ENCODE measurements at places on chromosomes 3 and 15. TPM values are rescaled to one million over a fixed set of nuclear protein-coding genes. Genes with fewer than 3 reads are reported as not detected.
A peak's percentile ranks its signal among the peaks of the same experiment; 100 is the strongest.

DNA sequence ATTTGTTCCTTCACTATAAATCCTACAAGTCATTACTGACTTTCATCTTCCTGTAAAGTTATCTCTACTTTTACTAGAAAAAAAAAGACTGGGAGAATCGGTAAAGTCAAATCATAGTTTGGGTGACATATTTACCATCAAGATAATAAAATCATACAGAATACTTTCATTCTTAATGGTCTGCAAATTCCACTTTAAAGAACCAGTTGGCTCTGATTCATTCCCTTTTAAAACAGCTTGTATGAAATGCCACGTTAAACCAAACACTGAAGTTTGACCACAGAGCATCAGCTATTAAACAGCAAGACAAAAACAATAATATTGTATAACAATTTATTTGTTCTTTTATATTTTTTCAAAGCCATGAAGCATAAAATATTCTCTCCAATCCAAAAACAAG, 100.7 kb downstream of the FBN1 start:
- no peaks in the 10 kb centered on the region for H3K36me3 ChIP-seq
- H3K27ac ChIP-seq: no peak overlapping the region
- no peak overlapping the region for H3K4me3 ChIP-seq
- DNase-seq: no peak
- H3K27me3 ChIP-seq: no peaks in the 10 kb centered on the region

The GPR87 gene
- total RNA-seq: 0.17 TPM

The SEMA5B gene
- total RNA-seq: not detected

- no peak overlapping the region for H3K4me3 ChIP-seq
- no peaks in the 10 kb centered on the region for H3K27me3 ChIP-seq
- no peak overlapping the region for H3K27ac ChIP-seq
- no peaks in the 10 kb centered on the region for H3K36me3 ChIP-seq
- no peaks in the 10 kb centered on the region for H3K4me1 ChIP-seq
- DNase-seq: no peak
Measured at GRCh38 chr15:31511707-31512310, 185.2 kb downstream of the KLF13 start.

GRCh38 chr3:45760878-45761711, 35.2 kb downstream of the SLC6A20 start:
- H3K27me3 ChIP-seq: peaks cover 3% of the 10 kb centered on the region
- no peak overlapping the region for H3K27ac ChIP-seq
- H3K4me3 ChIP-seq: no peak overlapping the region
- DNase-seq: peak; percentile 63

DNA sequence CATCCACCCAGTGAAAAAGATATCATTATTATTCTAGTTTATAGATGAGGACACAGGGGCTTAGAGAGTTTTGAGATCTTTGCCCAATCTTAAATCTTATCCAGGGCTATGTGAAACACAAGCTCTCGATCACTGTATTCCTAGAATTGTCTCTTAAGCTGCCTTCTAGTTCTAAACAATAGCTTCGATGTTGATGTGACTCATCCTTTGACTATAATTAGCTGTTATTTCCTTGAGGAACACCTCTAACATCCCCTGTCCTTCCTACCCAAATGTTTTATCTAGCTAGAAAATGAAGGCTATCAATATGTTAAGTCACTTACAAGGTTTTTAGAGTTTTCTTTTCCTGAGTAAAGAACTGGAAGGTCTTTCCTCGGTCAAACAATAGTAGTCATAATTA, 83.1 kb upstream of the STAC start:
- H3K27ac ChIP-seq: no peak overlapping the region
- H3K4me1 ChIP-seq: no peaks in the 10 kb centered on the region
- no peaks in the 10 kb centered on the region for H3K27me3 ChIP-seq
- no peak overlapping the region for H3K4me3 ChIP-seq
- H3K36me3 ChIP-seq: no peaks in the 10 kb centered on the region

DNA sequence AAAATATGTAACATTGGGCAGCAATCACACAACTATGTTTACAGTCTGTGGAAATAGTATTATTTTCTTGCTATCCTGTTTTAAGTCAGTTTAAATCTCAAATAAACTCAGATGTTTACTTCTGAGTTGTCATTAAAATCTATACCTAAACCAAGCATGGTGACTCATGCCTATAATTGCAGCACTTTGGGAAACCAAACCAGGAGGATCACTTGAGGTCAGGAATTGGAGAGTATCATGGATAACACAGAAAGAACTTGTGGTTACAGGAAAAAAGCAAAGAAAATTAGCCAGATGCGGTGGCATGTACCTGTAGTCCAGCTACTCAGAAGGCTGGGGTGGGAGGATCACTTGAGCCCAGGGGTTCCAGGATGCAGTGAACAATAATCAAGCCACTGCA, 631.6 kb upstream of the EPHA6 start:
- H3K27me3 ChIP-seq: no peaks in the 10 kb centered on the region
- peak; percentile 4 for DNase-seq
- no peaks in the 10 kb centered on the region for H3K4me1 ChIP-seq
- no peaks in the 10 kb centered on the region for H3K36me3 ChIP-seq

GRCh38 chr3:36097209-36097608, 283.1 kb upstream of the STAC start:
- no peak overlapping the region for H3K27ac ChIP-seq
- no peaks in the 10 kb centered on the region for H3K36me3 ChIP-seq
- H3K27me3 ChIP-seq: no peaks in the 10 kb centered on the region
- no peak for DNase-seq
- H3K4me1 ChIP-seq: no peaks in the 10 kb centered on the region

DNA sequence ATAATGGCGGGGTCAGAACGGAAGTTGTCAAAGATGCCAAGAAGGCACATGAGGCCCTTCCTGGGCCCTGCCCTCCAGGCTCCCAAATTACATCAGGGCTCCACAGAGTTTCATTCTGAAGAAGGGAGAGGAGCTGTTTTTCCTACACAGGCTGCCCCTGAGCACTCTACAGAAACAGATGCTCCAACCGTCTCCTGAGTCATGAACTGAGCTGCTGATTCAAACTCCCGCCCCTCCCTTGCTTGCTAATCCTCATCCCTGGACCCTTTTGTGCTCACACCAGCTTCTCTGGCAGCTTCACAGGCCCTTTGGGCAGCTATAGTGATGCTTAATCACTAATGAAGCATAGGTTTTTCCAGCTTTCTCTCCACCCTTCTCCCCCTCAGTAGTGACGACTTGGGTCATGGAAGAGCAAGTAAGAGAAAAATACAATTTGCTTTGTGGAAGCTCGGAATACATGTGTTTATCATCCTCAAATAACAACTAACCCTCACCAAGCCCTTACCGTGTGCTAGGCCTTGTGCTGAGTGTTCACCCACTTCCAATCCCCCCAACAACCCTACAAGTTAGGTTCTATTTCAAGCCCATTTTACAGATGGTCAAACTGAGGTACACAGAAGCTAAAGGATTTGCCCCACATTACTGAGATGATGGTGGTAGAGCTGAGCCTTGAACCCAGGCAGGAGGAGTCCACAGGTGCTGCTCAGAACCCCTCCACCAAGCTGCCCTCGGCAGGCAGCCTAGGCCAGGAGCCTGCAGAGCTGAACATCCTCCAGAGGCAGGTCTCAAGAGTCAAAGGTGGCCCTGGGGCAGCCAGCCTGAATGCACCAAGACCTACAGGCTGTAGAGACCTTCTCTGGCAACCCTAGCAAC, 21.9 kb downstream of the MEGF11 start:
- H3K27ac ChIP-seq: no peak overlapping the region
- no peaks in the 10 kb centered on the region for H3K4me1 ChIP-seq
- H3K27me3 ChIP-seq: peaks cover 9% of the 10 kb centered on the region
- H3K36me3 ChIP-seq: no peaks in the 10 kb centered on the region
- H3K4me3 ChIP-seq: no peak overlapping the region
